ENCODE measurements at places on chromosomes 13 and 19.

DNA sequence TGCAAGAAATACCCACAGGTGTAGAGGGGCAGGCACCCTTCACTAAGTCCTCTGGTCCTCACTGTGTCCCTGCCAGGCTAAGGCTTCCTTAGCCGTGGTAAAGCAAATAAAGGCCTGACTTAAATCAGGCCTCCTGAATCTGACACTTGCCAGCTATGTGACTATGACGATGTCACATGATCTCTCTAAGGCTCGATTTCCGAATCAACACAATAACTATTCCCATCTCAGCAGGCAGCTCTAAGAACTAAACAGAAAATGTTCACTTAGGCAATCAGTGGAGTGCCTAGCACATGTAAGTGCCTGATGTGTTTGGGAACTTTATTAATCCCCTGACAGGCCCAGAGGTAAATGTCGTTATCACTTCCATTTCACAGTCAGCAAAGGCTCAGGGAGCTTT, 2.0 kb downstream of the ZNF550 start:
- no peak for DNase-seq

DNA sequence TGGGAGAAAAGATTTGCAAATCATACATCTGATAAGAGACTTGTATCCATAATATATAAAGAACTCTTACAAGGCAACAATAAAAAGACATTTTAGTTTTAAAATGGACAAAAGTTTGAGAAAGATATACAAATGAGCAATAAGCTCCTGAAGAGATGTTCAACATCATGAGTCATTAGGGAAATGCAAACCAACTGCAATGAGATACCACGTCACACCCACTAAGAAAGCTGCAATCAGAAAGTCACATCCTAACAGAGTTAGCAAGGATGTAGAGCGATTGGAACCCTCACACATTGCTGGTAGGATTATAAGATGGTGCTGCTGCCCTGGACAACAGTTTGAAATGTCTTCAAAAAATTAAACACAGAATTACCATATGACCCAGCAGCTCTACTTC, 50.3 kb downstream of the GSX1 start:
- no peak for DNase-seq

- no peak for DNase-seq
Observed at GRCh38 chr19:14112809-14113385, 4.7 kb downstream of the PRKACA start.

DNA sequence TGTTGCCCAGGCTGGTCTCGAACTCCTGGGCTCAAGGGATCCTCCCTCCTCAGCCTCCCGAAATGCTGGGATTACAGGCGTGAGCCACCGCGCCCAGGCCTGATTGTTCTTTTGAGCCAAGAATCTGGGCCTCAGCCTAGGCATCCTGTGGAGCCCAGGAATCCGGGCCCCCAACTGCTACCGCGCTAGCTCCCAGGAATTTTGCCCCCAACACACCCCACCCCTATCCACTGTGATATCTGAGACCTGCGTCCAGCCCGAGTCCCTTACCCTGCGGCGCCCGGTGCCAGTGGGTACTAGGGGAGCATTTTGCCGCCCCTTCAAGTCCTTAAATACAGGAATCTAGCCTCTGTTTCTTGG, 838 bp upstream of the MYADM start:
- DNase-seq: no peak

DNA sequence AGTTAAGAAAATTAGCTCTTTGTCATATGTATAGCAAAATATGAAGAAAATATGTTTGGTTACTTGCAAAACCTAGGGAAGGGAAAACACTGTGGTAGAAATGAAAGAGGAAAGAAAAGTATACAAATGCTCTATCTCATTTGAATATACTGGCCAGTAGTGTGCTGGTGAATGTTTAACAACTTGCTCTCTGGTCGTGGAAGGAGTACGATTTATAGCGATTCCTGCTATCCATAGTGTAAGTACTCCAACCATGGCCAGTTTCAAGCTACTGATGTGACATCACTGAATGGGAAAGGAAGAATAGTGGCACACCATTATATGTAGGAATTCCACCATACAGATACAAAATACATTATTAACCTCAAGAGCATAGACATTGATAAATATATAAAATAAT, 9.3 kb downstream of the BORA start:
- no peak for DNase-seq

GRCh38 chr19:14470031-14470876, 4.9 kb downstream of the PTGER1 start:
- no peak for DNase-seq

DNA sequence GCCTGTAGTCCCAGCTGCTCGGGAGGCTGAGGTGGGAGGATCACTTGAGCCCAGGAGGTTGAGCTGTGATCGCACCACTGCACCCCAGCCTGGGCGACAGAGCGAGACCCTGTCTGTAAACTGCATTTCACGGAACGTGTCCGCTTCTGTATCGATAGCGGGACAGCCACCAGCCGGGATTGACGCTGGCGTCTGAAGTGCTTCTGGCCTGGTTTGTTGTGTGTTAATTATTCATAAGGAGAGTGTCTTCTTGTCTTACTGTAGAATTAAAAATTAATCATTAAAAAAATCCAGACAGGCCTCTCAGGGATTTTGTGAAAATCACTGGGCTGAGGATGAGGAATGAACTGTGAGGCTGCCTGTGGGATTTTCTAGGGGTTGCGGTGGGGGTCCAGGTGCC, 16.2 kb upstream of the MISP start:
- DNase-seq: no peak

GRCh38 chr13:50573066-50573465, 270.4 kb downstream of the DLEU7 start:
- peak; percentile 45 for DNase-seq

- DNase-seq: no peak
Observed at GRCh38 chr19:51568456-51568855, 2.6 kb upstream of the ZNF175 start.

DNA sequence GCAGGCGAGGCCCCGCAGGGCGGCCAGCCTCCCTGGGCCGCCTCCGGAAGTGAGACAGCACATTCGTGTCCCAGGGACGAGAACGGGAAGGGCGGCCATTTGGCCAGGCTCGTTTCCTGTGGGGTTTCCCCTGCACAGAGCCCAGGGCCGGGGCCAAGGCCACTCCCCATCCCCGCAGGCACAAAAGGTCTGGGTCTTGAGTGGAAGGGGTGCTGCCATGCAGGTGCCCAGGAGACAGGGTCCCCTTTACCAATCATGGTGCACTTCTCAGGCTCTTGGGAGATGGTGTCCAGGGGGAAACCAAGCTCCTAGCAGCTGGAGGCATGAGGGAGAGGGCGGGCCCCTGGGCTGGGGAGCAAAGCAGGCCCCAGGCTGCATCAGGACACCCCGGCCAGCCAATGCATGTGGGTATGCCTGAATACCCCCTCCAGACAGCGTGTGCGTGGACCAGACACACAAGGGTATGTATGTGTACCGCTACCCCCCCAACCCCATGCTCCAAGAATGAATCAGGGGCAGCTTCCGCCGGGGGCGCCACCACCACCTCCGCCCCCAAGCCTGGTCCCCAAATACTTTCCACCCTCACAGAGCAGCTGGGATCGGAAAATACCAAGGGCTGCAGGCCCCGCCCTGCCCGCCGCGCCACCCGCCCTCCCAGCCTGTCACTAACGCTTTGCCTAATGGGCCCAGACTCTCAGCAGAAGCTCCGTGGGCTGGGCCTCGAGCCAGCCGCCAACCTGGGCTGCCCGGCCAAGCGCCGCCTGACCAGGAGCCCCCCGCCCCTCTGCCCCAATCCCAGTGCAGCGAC, 37.6 kb upstream of the NANOS3 start:
- DNase-seq: peak; percentile 90

DNA sequence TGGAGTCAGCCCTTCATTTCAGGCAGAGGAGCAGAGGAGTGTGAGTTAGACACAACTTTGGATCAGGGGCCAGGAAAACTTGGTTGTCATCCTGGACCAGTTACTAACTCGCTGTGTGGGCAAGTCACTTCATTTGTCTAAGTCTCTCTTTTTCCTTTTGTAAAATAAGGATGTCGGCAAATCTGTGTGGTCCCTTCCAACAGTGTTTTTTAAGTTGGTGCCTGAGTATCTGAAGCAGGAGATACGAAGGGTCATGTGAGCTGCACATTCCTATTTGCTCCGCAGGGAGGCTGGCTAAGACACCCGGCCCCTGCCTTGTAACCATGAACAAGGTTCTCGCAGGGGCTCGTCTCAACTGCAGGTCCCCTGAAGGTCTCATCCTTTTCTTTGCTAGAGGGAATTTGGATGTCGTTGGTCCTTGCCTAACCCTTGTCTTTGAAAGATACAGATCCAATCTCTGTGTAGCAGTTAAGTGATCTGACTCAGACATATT, 64.3 kb downstream of the LRCH1 start:
- DNase-seq: no peak

- DNase-seq: peak; percentile 85
Observed at GRCh38 chr13:97004096-97004876, 10.0 kb upstream of the OXGR1 start.

DNA sequence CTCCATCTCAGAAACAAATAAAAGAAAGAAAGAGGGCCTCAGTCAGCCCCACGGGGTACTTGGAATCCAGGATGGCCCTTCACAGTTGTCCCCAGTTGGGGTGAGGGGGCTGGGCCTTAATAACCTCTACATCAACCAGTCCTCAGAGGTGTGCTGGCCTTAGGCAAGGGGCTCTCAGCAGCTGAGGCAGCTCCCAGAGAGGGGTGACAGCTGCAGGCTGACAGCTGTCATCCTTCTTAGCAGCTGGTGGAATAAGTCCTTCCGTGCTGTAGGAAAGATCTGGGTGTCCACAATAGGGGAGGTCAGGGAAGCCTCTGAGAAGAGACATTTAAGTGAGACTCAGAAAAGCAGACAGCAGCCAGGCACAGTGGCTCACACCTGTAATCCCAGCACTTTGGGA, 7.4 kb downstream of the BCAM start:
- no peak for DNase-seq

DNA sequence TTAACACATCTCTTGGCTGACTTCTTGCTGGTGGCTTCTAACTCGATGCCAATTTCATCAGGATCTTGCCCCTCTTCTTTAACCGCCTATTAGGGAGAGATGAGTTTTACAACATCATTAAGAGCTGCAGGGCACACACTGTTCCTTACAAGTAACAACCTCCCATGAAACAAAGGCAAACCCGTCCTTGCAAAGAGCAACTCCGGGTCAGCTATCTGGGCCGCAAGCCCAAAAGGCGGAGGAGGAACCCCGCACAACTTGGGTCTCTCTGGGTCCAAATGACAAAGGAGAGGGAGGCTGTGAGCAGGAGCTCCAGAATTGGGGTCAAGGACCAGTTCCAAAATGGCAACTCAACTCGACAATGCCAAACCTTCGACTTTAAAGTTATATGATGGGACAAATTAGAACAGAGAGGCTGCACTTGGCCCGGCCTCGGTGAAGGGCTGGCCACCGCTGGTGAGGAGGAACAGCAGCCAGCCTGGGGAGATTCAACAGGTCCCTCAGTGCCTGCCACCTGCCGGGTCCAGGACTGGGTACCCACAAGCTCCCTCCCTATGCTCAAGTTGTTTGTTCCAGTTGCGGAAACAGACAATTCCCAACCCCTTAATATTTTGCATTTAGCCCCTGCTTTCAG, 1.1 kb downstream of the SAFB2 start:
- no peak for DNase-seq

DNA sequence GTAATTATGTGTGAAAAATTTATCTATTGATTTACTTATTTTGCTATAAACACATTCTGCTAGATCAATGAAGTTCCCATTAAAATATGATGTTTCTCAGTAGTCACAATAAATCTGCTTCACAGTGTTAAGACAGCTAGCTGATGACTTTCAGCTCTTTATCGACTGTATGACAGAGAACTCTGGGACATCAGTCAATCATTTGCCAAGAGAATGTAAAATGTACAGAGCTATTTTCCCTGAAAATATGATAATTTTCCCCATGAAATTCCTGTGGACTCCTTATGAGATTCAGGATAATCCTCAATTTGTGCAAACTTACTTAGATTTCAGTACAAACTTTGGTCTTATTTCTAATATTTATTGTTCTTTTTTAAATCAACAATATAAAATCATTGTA, 430.5 kb downstream of the SLITRK6 start:
- DNase-seq: no peak

DNA sequence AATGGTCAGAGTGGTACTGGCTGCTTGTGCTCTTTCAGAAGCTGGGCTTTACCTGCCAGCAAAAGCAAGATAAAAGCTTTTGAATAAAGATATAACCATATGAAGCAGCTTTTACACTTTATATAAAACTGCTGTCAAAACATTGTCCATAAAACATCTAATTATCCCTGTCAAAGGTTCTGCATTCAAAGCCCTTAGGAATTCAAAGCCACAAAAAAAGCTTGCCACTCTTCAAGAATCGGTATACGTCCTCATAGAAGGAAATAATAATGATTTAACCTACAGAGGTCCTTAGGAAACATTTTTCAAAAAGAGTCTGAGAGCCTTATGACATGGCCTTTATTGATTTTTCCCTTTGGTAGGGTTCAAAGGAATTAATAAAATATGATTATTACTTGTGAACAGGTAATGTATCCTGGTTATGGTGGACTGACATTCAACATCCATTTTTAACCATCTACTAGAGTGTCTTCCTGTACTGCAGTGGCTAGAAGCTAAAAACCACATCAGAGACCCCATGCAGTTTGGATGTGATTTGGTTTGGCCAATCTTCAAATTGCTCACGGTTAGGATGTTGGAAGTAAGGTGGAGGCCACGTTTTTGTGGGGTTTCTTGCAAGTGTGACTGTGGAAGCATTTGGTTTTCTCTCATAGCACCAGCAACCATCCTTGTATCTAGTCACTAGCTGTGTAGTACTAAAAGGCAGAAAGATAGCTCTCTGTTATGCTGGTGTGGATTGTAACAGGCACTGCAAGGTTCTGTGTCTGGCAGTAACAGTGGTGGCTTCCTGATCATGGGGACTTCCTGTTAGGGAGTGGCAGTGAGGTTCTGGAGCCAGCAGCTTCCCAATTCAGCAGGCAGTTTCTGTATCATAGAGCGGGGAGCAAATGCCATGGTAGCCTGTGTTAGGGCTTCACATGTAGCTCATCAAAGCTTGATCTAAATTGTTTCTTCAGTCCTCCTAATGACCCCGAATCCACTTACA, 441.5 kb downstream of the DIAPH3 start:
- DNase-seq: no peak

DNA sequence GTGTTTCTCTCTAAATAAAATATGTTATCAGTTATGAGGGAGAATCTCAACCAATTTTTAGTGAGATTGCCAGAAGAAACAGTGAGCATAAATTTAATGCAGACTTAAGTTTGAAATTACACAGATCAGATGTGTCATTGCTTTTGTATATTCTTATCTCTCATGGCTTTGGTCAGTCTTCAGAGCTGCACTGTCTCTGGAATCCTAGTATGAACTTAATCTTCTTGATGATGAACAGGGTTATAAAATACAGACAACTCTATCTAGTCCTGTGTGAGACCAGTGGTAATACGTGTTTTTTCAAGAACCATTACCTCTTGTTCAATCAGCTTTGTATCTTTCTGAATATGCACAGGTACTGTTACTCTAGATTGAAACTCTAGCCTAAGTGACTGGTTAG, 528.0 kb downstream of the DACH1 start:
- no peak for DNase-seq

Data from fibroblast of skin of right biceps (primary cell).